ENCODE measurements at places on chromosomes 3 and 15.

DNA sequence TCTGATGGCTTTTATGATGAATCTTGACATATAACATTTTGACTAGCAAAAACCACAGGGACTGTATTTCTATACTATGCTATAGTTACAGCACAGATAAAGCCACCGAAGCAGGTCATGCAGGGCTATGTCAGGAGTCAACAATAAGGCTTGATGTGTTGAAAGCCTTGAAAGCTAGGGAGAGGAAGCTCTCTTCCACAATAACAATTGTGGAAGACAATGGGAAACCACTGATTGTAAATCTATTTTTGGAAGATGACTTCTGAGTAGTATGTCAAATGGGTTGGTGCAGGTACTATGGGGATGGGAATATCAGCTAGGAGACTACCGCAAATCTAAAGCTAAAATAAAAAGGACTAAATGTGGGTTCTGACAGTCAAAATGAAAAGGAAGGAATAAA is 4.0 kb upstream of the AQR start:
- DNase-seq, result no peak

DNA sequence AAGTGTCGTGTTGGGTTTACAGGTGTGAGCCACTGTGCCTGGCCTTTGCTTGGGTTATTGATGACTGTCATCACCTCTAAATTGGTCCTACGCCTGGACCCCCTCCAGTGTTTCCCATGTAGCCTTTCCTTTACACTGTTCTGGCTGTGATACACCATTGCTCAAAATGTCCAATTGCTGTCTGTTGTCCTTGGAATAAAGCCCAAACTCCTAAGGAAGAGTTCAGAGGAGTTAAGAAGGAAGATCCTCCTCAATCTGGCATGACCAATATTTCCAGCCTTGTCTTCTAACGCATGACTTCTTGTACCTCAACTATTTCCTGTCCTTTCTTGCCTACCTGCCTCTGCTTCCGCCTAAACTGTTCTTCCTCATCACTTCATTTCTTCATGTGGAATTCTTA is 113.1 kb downstream of the POLR2M start:
- no peak for DNase-seq

DNA sequence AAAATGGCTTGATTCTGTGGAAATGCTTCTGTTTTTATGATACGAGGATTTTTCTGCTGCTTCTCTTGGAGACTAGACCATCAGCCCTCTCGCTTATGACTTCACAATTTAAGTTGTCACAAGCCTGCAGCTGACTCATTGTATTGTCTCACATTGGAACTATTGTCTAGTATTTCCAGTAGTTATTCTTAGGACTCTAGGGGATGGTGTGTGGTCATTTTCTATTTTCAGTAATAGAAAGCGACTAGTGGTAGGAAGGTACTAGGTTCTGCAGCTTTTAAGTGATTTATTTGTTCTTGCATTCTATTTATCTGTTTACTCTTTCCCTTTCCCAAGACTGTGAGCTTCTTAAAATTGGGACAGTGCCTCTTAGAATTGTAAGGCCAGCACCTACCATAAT is 66.3 kb upstream of the CRTC3 start:
- DNase-seq, result no peak

GRCh38 chr15:66214246-66214645 is 39.3 kb downstream of the MEGF11 start:
- no peak for DNase-seq

DNA sequence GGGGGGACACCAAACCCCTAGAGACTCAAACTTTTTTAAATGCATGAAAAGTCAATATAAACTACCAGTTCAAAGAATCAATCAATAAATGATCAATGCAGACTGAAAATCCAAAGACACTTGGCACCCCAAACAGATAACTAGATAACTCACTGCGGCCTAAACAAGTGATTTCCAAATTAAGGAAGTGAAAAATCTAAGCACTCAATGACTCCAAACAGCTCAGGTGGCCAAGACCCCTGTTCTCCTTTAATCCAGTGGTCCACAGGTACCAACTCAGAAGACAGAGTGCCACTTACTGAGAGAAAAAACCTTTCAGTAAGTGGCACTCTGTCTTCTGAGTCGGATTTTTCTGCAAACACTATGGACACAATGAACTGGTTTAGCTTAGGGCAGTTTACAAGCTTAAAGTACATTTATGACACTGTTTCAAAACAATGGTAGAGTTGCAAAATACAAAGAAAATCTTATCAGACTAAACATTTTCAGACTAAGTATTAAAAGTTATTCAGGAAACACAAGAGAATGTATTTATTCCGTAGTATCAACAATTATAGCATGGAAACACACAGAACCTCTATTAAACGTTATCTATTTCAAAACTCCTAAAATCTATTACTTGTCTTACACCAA is 4.7 kb downstream of the DLG1 start:
- DNase-seq, result no peak

GRCh38 chr3:8836096-8836495 is 66.7 kb upstream of the OXTR start:
- no peak for DNase-seq

- DNase-seq, result no peak
Measured at GRCh38 chr3:27625864-27626263, 96.3 kb downstream of the EOMES start.

DNA sequence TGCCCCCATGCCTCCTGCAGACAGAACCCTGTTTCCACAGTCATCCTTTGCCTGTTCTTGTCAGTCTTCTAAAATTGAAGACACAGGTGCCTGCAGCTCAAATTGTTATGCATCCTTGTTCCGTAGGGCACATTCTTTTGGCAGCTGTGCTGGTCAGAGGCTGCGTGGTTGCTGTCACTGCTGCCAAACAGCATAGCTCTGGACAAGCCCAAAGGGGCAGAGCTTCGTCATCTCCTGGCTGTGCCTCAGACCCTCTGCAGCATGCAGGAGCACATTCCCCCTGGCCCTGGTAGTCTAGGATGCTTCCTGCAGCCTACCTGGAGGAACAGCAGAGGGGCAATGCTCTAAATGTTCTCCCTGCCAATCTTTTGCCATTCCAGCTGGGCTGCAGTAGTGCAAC is 2.1 kb upstream of the FBXL22 start:
- DNase-seq, result no peak

DNA sequence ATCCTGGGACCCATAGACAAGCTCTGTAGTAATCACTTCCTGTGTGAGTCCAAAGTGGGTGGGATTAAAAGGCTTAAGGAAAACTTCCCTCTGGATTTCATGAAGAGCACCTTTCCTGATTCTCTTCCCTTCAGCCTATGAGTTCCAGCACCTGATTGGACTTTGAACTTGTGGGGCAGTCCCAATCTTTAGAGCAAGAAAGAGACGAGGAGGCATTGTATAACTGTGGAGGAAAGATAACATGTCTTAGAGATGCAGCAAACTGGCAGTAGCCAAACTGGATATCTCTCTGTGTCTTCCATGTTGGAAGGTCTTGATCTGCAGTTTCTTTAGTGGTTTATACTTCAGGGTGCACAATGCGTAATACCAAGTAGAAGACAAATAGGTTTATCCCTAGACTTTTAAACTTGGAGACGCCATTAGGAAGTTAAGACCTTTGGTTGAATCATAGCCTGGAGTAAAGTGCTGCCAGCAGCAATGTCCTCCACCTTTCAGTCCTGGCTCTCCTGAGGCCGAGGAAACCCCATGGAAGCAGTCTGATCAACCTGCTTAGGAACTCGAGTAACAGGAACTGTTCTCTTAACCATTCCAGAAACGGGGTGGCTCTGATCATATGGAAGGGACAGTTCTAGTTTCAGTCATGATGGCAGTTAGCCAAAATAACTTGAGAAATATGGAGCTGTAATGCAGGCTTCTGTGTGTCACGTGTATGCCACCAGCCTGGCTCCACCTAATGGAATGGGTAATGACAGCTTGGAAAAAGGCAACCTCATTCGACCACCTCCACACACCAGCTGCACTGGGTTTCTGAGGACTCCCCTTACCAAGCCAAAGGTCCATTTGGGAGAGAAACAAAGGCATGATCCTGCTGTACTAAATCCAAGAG is 4.7 kb downstream of the EIF1B start:
- no peak for DNase-seq

GRCh38 chr3:179227349-179227748 is 23.6 kb downstream of the KCNMB3 start:
- no peak for DNase-seq

- DNase-seq, result no peak
Measured at GRCh38 chr3:182795389-182795782, 2.1 kb downstream of the ATP11B start.

DNA sequence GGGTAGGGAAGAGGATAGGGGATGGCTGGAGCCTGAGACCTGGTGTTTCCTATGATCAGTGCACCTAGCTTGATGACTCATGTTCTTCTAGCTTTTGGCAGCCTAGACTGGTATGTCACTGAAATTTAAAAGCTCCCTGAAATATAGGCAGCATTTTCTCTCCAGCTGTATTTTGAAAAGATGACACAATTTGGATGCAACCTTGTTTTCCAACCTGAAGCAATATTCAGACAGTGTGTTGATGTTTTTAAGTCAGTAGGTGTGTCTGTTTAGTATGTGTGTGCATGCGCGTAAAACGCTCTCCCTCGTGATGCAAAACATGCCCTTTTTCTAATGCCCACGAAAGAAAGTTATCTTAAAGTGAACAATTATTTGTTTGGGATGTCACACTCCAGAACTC is 58.5 kb downstream of the RPL22L1 start:
- no peak for DNase-seq

- no peak for DNase-seq
Measured at GRCh38 chr3:160450846-160451245, 1.3 kb upstream of the TRIM59 start.

- no peak for DNase-seq
Measured at GRCh38 chr3:154701055-154701454, 271.1 kb upstream of the GPR149 start.

DNA sequence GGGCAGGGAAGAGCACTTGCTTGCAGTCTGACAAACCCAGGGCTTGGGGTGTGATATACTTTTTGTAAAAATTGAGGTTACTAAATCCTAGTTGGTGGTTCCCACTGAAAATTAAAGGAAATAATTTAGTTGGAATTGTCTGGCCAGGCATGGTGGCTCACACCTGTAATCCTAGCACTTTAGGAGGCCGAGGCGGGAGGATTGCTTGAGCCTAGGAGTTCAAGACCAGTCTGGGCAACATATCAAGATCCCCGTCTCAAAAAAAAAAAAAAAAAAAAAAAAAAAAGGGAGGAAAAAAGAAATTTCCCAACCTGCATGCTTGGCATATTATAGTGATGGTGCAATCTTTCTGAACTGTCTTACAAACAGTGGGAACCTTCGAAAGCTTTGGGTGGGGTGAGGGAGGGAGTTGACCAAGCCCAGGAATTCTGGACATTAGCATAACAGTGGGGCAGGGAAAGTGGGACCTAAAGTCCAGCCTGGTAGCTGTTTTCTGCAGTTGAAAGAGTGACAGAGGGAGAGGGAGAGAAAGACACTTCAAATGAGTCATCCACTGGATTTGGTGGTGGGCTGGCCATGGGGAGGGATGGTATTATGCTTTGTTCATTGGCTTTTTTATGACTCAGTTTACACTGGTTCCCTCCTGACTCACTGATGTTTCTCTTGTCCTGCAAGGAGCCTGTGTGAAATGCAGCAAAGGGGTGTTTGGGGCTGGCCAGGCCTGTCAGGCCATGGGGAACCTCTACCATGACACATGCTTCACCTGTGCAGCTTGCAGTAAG is 41.1 kb downstream of the LIMD1 start:
- no peak for DNase-seq

DNA sequence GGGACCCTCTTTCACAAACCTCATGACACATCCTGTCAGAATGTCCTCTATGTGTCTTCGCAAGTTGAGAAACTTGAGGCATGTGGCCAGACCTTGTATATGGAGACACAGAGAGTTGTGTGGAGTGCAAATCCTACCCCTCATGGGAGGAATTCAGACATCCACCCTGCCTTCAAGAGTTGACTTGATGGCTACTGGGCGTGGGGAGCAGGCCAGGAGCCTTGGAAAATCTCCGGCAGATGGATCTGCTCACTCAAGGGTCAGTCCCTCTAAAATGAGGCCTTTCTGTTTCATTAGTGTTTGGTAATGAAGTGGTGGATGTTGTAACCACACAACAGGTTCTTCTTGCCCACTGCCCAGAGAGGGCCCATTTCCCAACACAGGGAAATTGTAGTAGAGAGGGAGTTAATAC is 79.0 kb downstream of the ASB7 start:
- no peak for DNase-seq

DNA sequence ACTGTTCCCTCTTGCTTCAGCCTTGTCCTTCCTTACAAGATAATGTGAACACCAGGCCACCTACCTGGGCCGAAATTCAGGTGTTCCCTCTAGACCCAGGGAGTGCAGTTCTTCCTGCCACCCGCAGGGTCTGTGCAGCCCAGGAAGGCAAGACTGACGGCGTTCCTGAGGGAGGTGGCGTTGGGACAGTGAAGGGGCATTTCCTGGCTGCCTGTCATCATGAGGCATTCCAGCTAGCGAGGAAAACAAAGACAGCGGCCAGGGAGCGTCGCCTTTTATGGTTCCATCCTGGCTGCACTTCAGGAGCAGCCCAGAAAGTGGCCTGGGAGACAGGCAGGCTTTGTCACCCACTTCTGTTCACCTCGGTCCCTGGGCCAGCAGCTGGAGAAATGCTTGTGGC is 84.8 kb upstream of the WNT5A start:
- DNase-seq, result no peak

DNA sequence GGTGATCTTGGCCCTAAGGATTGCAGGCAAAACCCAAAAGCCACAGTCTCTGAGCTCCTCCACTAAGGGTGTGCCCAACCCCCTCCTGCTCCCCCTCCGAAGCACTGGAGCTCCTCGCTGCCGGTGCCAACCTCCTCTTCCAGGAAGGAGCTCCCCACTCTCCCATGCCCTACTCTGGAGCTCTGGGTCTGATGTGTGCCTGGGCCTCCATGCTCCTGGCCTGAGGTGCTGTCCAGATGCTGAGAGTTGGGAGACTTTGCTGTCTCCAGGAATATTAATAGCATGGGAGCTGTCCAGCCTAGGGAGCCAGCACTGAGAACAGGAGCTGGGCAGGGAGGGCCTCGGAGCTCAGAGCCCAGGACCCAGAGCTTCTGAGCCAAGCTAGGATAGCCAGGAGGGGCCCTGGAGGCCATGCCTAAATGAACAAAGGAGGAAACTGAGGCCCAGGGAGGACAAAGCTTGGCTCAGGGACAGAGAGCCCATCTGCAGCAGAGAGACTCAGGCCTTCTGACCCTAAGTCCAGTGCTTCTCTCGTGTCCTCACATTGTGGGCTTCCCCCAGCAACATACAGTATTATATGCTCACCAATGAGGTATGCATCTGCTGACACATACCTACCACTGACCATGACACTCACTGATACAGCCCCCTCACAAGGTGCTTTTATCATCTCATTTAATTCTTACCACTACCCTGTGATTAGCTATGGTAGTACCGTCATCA is 36.9 kb upstream of the HERC1 start:
- no peak for DNase-seq

- DNase-seq, result peak; percentile 81
Measured at GRCh38 chr15:69119683-69120395, 40.6 kb upstream of the GLCE start.
